ENCODE measurements at places on chromosomes 4 and X. TPM values are rescaled to one million over a fixed set of nuclear protein-coding genes. Genes with fewer than 3 reads are reported as not detected.

The KCND1 gene
- 0.29 TPM for total RNA-seq

The AMBN gene
- not detected for total RNA-seq

The MAD2L1 gene
- 4.7 TPM for total RNA-seq

The RHOXF2B gene
- total RNA-seq, result not detected

The GPM6B gene
- 1.1 TPM for total RNA-seq

The EDNRA gene
- total RNA-seq, result 6.2 TPM

The ANOS1 gene
- total RNA-seq, result 1.1 TPM

The UBA6 gene
- total RNA-seq, result 60.8 TPM

The CTAG1B gene
- not detected for total RNA-seq

The HTN1 gene
- total RNA-seq, result not detected

The MAGEA2 gene
- not detected for total RNA-seq

The GPR119 gene
- total RNA-seq, result not detected

The USP17L30 gene
- not detected for total RNA-seq

The PASD1 gene
- not detected for total RNA-seq

The RNF128 gene
- total RNA-seq, result 0.72 TPM

The ARSH gene
- total RNA-seq, result under 0.01 TPM

The GPC4 gene
- total RNA-seq, result 8.3 TPM

The CFI gene
- 53.9 TPM for total RNA-seq

The SATL1 gene
- not detected for total RNA-seq

The TLL1 gene
- 0.36 TPM for total RNA-seq

The RBM3 gene
- total RNA-seq, result 527 TPM

The BTK gene
- not detected for total RNA-seq

The FGFR3 gene
- 0.29 TPM for total RNA-seq

The PNMA5 gene
- total RNA-seq, result not detected

The TENM3 gene
- 68.4 TPM for total RNA-seq

The USP17L17 gene
- total RNA-seq, result not detected

The ARL9 gene
- 0.59 TPM for total RNA-seq

The MID1 gene
- 26.8 TPM for total RNA-seq

The ATP8A1 gene
- total RNA-seq, result 2.1 TPM

The ASB5 gene
- total RNA-seq, result 0.29 TPM

The IBSP gene
- 15.6 TPM for total RNA-seq

The ADAMTS3 gene
- 2.2 TPM for total RNA-seq

The DCLK2 gene
- total RNA-seq, result 11.6 TPM

The MGARP gene
- total RNA-seq, result 4.4 TPM

The MAGEE2 gene
- total RNA-seq, result not detected

The STBD1 gene
- total RNA-seq, result 3.6 TPM

The ARR3 gene
- not detected for total RNA-seq

The FAAH2 gene
- under 0.01 TPM for total RNA-seq

The DRD5 gene
- total RNA-seq, result not detected

The BEND4 gene
- not detected for total RNA-seq
